Ovary (tissue), 10 donors: ENCODE measurements at places on chromosomes 16 and 17. TPM values are rescaled to one million over a fixed set of nuclear protein-coding genes. Genes with fewer than 3 reads are reported as not detected.

Gene KRTAP1-5
- total RNA-seq: not detected

Gene RAC3
- 3.3 TPM for total RNA-seq

DNA sequence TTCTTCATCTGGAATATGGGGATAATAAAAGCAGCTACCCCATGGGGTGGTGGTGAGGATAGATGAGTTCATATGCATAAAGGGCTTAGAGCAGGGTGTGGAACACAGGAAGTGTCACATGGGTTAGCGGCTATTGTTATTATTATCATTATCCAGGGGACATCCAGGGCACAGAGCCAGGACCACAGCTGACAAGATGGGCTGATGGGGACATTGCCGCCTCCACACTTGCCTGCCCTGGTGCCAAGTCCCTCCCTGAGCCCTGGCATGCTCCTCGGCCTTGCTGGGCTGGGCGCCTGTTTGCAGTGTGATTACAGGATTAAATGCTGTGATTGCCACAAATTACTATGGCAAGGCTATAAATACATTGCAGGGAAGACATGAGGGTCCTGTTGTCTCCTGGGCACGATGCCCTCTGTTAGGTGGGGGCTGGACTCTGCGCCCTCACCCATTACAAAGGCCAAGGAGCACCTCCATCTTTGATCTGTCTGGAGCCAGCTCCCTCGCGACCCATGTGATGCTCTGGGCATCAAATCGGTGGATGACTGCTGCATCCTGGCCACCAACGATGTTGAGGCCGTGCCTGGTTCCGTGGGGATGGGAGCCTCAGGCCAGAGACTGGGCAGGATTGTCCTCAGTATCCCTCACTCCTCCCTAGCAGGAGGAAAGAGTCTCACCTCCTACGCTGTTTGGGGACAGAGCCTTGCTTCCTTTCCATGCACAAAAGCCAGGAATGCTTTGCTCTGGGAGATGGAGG lies 43.2 kb downstream of the PIMREG start:
- peaks cover 19% of the 10 kb centered on the region for H3K4me1 ChIP-seq
- no peaks in the 10 kb centered on the region for H3K36me3 ChIP-seq
- no peak for DNase-seq
- no peaks in the 10 kb centered on the region for H3K27me3 ChIP-seq
- no peak overlapping the region for H3K4me3 ChIP-seq

Gene DHRS7C
- not detected for total RNA-seq

Gene INPP5K
- total RNA-seq: 29.6 TPM

- no peak overlapping the region for H3K27ac ChIP-seq
- no peak for DNase-seq
- H3K4me3 ChIP-seq: no peak overlapping the region
- no peaks in the 10 kb centered on the region for H3K27me3 ChIP-seq
Observed at GRCh38 chr16:87017371-87018012, 299.7 kb downstream of the C16orf95 start.

Gene KCNJ18
- total RNA-seq: not detected

- no peaks in the 10 kb centered on the region for H3K4me1 ChIP-seq
- H3K27me3 ChIP-seq: no peaks in the 10 kb centered on the region
- no peak for DNase-seq
- H3K4me3 ChIP-seq: no peak overlapping the region
Observed at GRCh38 chr16:35753559-35754390, 2294.4 kb downstream of the TP53TG3F start.

DNA sequence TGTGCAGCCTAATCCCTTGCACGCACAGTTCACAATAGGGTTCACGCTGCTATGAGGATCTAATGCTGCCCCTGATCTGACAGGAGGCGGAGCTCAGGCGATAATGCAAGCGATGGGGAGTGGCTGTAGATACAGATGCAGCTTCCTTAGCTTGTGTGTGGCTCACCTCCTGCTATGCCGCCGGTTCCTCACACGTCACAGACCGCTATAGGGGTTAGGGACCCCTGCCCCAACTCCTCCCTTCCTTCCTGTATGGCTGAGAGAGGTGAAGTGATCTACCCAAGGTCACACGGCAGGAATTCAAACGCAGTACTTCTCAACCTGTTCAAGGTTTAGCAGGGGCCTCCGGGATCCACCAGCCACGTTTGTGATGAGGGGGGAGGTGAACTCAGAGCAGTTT lies 13.4 kb upstream of the PLLP start:
- H3K4me1 ChIP-seq: no peaks in the 10 kb centered on the region
- no peaks in the 10 kb centered on the region for H3K36me3 ChIP-seq
- H3K27me3 ChIP-seq: no peaks in the 10 kb centered on the region
- no peak overlapping the region for H3K27ac ChIP-seq
- no peak overlapping the region for H3K4me3 ChIP-seq

Gene RAB26
- not detected for total RNA-seq

- peaks cover 1% of the 10 kb centered on the region for H3K4me1 ChIP-seq
- no peak within 1 kb of the TSS for H3K27ac ChIP-seq
- no peaks in the 10 kb centered on the region for H3K36me3 ChIP-seq
- no peak for DNase-seq
- no peak within 1 kb of the TSS for H3K4me3 ChIP-seq
- H3K27me3 ChIP-seq: no peaks in the 10 kb centered on the region
Observed at GRCh38 chr17:29246628-29247027, at the start of gene CRYBA1. CRYBA1 (plus strand) TSS chr17:29246859; CDS start chr17:29246864, 5 bp downstream.

DNA sequence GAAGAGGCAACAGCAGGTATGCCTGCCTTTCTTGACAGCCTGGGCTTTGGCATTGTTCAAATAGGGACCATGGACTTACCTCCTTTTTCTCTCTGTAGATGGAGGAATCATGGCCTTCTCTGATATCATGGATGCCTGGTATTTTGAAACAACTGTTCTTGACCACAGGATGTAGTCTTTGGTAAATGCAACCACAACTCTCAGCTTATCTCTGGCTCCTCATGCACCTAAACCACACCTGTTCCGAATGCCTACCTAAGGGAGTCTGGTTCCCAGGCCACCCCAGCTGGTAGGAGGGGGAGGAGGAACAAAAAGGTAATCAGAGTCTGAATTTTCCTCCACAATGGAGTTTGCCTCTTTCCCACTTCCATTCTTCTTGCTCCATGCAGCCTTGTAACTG lies 18.8 kb downstream of the CDK5RAP3 start:
- H3K4me3 ChIP-seq: no peak overlapping the region
- no peaks in the 10 kb centered on the region for H3K4me1 ChIP-seq
- no peak overlapping the region for H3K27ac ChIP-seq
- H3K36me3 ChIP-seq: no peaks in the 10 kb centered on the region
- no peak for DNase-seq

Gene SPNS2
- 5.6 TPM for total RNA-seq
